ENCODE measurements at places on chromosomes 1 and 21.

DNA sequence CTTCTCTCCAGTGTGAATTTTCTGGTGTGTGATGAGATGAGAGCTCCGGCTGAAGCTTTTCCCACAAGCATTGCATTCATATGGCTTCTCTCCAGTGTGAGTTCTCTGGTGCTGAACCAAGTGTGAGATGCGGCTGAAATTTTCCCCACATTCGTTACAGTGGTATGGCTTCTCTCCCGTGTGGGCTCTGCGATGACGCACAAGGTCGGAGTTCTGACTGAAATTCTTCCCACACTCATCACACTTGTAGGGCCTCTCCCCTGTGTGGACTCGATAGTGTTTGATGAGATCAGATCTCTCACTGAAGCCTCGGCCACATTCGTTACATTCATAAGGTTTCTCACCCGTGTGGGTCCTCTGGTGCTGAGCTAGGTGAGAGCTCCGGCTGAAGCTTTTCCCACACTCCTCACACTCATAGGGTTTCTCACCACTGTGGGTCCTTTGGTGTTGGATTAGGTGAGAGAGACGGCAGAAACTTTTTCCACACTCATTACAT is 7.4 kb downstream of the ZNF436 start:
- DNase-seq, result no peak

GRCh38 chr1:200767321-200767720 is 28.6 kb downstream of the CAMSAP2 start:
- no peak for DNase-seq

GRCh38 chr1:207841293-207841692 is 69.6 kb downstream of the CD34 start:
- no peak for DNase-seq

DNA sequence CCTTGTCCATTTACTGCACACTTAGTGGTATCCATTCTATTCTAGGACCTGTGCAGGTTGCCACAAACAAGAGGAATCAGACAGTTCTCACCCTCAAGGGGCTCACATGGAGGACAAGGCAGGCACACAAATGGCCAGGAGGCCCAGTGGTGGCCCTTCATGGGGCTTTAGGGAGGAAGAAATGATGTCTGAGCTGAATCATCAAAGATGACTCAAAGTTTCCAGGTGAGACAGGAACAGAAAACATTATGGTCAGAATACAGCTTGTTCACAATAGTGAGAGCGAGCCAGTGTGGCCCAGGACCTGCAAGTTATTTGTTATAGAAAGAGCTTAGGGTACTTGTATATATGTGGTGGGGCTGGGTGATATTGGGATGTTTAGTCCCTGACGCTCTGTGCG is 26.4 kb downstream of the SHISAL2A start:
- no peak for DNase-seq

DNA sequence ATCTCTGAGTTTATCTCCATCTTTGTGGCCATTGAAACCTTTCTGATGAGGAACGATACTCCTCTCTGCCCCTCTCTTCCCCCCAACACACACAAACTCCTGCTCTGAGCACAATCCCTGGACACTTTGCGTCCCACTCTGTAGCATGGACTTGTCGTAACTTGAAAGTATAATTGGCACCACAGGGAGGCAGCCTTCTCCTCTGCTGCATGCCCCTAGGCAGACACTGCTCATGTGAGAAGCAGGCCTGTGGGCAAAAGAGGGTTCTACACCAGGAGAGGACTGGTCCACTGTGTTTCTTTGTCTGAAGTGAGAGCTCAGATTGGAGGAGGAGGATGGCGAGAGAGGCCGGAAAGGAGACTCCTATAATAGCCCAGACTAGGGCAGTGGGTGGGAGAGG is 3.8 kb upstream of the PARS2 start:
- DNase-seq, result no peak

DNA sequence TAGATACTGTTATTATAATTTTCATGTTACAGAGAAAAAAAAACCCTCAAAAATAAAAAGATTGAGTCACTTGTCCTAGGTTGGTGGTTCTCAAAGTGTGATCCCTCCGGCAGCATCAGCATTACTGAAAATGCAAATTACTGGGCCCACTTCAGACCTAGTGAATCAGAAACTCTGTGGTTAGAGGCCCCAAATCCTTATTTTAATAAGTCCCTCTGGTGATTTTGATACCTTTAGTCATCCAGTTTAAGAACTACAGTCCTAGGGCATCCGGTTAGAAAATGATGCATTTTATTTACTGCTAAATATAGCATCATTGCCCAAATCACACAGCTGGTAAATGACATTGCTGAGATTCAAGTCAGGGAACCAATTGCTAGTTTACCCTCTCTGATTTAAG is 203.7 kb upstream of the RUNX1 start:
- no peak for DNase-seq

DNA sequence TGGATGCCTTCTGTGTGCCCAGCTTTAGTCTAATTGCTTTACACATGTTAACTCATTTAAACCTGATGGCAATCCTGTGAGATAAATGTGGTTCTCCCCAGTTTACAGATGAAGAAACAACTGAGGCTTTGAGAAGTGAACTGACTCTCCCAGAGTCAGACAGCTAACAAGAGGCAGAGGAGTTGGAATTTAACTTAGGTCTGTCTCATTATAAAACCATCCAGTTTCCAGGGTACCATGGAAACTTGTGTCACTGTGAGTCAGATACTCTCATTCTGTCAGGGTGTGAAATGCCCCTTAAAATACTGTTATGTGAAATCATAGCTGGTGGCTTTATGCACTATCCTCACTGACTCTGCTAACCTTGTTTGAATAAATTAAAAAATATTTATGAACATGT is 206.6 kb downstream of the PBX1 start:
- no peak for DNase-seq

DNA sequence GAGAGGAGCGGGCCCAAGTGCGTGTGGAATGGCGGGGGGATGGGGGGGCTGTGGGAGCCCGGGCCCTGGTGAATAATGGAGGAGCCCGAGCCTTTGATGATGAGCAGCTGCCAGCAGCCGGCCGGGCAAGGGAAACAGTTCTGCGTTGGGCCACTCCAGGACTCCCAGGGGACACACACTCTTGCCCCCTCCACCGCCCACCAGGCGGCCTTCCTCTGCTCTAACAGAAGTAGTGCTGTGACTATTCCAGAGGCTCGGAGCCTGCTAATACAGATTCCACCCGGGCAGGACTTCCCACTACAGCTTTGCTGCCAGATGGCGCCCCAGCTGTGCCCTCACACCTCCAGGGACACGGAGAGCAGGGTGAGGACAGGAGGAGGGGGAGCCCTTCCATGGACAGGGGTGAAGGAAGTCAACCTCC is 48.2 kb upstream of the LRP8 start:
- no peak for DNase-seq
